ENCODE measurements at places on chromosomes 5 and 9.

- H3K27ac ChIP-seq = no peak overlapping the region
- H3K4me3 ChIP-seq = no peak overlapping the region
- H3K27me3 ChIP-seq = no peaks in the 10 kb centered on the region
These were observed 31.6 kb downstream of the NUP188 start for GRCh38 chr9:128979111-128979510.

DNA sequence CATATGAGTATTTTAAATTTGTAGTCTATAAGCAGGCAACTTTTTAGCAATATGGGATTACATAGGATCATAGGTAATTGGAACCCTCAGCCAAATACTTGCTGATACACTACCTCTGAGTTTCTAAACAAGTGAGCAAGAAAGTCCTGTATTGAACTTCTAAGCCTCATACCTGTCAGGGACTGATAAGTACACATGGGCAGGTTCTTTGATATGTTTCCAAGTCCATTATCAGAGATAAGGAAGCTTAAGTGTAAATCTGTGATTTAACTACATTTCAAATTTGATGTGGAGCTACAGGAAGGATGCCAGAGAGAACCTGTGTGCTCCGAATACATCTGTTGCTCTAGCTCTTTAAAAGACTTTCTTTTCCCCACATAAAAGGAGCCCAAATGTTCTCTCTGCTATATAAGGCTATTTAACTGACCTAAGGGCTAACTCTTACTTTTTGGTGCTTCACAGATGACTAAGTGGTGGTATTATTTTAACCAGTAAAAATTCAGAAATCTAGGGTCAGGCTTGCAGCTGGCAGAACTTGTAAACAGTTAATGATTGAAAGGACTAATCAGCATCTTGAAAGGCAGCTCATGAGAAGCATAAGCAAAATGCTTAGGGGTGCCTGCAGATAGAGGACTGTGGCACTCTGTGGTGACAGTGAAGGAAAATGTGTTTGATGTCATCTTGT lies 228.6 kb downstream of the NR3C1 start:
- DNase-seq = no peak
- no peaks in the 10 kb centered on the region for H3K36me3 ChIP-seq
- no peak overlapping the region for H3K27ac ChIP-seq
- no peaks in the 10 kb centered on the region for H3K4me1 ChIP-seq

- H3K4me1 ChIP-seq = peaks cover 3% of the 10 kb centered on the region
- peaks cover 50% of the 10 kb centered on the region for H3K27me3 ChIP-seq
- no peak overlapping the region for H3K27ac ChIP-seq
- H3K4me3 ChIP-seq = no peak overlapping the region
These were observed 73.3 kb downstream of the AK8 start for GRCh38 chr9:132804576-132805295.

DNA sequence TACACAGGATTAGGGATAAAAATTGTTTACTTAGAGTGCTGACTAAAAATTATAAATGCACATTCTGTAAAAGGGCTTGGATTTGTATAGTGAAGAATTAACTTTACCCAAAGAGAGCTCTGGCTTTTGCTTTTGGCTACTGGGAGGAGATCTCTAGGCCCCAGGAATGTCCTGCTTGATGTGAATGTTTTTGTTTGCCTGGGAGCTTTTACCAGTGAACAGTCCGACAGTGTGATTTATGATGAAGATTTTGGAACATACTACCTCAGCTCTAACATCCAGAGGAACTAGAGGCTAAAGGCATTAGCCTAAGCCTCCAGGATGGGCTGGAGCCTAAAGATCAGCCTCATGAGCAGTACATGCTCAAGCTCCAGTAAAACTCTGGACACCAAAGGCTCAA lies 103.7 kb upstream of the RFX3 start:
- no peak overlapping the region for H3K27ac ChIP-seq
- no peaks in the 10 kb centered on the region for H3K4me1 ChIP-seq
- no peak for DNase-seq
- no peak overlapping the region for H3K4me3 ChIP-seq
- H3K36me3 ChIP-seq = no peaks in the 10 kb centered on the region

- H3K27me3 ChIP-seq = no peaks in the 10 kb centered on the region
- H3K4me3 ChIP-seq = no peak overlapping the region
- no peaks in the 10 kb centered on the region for H3K4me1 ChIP-seq
These were observed 14.9 kb upstream of the TMEM267 start for GRCh38 chr5:43498581-43498980.

- H3K27me3 ChIP-seq = no peaks in the 10 kb centered on the region
- H3K27ac ChIP-seq = peak overlapping the region; percentile 87
- H3K4me1 ChIP-seq = peaks cover 71% of the 10 kb centered on the region
These were observed 10.5 kb downstream of the EXD3 start for GRCh38 chr9:137412431-137412830.

DNA sequence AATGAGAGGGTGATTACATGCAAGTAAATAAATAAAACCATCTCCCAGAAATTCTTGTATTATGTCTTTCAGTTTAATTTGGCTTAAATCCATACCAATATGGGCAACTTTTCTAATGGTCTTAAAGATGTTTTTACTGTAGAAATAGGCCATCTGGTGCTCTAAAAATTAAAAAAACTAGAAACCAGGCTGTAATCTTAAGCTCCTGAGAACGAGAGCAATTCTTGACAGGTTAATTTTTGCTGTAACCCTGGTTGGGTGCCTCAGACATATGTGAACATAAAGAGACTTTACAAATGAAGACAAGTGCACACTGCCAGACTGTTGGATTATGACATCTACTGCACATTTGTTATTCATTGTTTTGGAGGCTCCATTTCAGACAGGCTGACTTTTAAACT lies 246.8 kb upstream of the DAB2 start:
- no peaks in the 10 kb centered on the region for H3K27me3 ChIP-seq
- no peaks in the 10 kb centered on the region for H3K36me3 ChIP-seq
- no peak overlapping the region for H3K4me3 ChIP-seq
- no peaks in the 10 kb centered on the region for H3K4me1 ChIP-seq

DNA sequence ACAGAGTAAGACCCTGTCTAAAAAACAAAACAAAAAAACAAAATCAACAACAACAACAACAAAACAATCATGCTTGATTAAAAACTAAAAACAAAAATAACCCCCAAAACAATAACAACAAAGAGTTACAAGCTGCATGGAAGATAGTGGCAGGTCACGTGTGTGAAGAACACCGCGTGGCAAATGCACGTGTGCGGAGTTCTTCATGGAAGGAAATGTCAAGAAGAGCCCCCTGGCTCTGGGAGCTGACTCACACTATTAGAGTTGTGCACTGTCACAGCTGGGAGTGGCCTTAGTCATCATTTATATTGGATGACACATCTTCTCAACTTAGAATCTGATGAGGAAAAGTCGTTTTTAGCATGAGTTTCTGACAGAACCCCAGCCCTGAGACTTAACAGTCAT lies 110.5 kb downstream of the JMY start:
- no peaks in the 10 kb centered on the region for H3K27me3 ChIP-seq
- H3K4me3 ChIP-seq = no peak overlapping the region
- H3K4me1 ChIP-seq = no peaks in the 10 kb centered on the region
- no peaks in the 10 kb centered on the region for H3K36me3 ChIP-seq
- DNase-seq = peak; percentile 54

GRCh38 chr9:19879062-19879461 lies 90.2 kb upstream of the SLC24A2 start:
- H3K4me3 ChIP-seq = no peak overlapping the region
- no peak overlapping the region for H3K27ac ChIP-seq
- H3K4me1 ChIP-seq = no peaks in the 10 kb centered on the region
- no peaks in the 10 kb centered on the region for H3K36me3 ChIP-seq
- DNase-seq = no peak
